CD4-positive, alpha-beta T cell treated with Interleukin-15 for 4 hours (primary cell): ENCODE measurements at places on chromosomes 5 and 9.
A peak's percentile ranks its signal among the peaks of the same experiment; 100 is the strongest.

DNA sequence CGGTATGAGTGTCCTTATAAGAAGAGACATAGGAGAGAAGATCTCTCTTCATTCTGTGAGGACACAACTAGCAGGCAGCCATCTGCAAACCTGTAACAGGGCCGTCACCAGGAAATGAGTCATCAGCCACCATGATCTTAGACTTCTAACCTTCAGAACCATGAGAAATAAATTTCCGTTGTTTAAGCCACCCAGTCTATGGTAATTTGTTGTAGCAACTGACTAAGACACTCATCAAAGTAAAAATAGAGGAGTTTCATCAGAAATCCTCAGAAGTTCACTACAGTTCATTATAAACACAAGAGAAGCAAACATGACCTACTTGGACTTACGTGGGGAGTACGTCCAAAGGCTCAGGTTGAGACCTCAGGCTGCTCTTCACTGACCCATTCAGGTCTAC lies 357.7 kb downstream of the SEMA5A start:
- DNase-seq, result no peak

- DNase-seq, result no peak
Measured at GRCh38 chr9:19754921-19755320, 33.9 kb downstream of the SLC24A2 start.

- DNase-seq, result no peak
Measured at GRCh38 chr9:108588246-108588645, 267.5 kb downstream of the ACTL7B start.

- no peak for DNase-seq
Measured at GRCh38 chr5:73126381-73126780, 6.0 kb downstream of the TMEM171 start.

- no peak for DNase-seq
Measured at GRCh38 chr9:136695955-136696354, 8.7 kb upstream of the AGPAT2 start.

- no peak for DNase-seq
Measured at GRCh38 chr5:89535411-89535810, 652.4 kb upstream of the MEF2C start.

- DNase-seq, result no peak
Measured at GRCh38 chr9:8605096-8605495, 805.5 kb upstream of the DMAC1 start.

DNA sequence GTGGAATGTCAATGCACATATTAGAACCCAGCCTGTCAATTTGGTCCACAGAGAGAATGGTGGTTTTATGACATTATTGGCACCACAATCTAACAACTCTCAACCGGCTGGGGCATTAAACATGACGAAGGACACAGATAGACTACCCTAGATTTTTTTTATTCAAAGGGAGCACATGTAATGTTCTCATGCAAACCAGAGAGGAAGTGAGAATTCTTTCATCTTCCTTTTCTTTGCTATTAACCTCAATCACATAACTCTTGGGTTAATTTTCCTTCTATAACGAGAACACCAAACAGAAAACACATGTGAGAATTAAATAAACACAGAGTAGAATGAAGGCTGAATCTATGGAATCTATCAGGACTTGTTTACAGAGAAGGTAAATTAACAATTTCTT lies 94.9 kb upstream of the TNC start:
- no peak for DNase-seq

DNA sequence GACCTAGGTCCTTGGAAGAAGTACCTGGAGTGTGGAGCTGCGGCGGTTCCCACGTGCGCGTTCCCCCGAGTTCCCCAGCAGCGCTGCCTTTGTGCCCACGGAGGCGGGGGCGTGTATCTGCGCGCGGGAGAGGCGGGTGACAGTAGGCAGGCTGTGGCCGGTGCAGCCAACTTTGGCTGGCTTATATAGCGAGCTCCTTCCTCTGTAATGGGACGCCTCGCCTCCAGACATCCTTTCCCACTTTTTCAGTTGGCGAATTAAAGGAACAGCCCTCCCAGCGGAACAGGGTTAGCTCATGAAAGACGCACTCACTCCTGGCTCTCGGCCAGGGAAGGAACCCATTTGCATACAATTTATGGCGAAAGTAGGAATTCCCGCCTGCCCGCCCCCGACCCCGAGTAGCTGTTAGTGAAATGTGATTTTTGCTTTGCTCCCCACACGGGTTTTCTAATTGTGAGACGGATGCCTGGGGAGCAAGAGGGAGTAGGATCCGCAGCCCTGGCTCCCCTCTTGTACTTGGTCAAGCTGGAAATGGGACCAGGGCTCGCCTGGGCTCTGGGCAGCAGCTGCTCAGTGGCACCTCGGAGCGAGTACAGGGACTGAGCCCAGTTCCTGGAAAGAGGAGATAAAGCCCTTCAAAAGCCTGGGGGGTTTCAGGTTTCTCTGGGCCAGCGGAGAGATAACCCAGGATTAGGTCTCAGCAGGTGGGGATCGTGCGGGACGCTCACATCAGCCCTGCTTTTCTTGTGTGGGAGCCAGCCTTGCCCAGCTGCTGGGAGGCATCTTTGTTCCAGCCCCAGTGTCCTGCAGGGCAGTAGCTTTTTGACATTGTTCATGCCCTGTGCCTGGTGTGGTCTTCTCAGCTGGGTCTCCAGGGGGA lies at the start of gene TNC:
TNC (minus strand) TSS at position 159 of the 880 bp plus-strand sequence. CDS start 27,139 bp downstream, outside the sequence.
- no peak for DNase-seq

DNA sequence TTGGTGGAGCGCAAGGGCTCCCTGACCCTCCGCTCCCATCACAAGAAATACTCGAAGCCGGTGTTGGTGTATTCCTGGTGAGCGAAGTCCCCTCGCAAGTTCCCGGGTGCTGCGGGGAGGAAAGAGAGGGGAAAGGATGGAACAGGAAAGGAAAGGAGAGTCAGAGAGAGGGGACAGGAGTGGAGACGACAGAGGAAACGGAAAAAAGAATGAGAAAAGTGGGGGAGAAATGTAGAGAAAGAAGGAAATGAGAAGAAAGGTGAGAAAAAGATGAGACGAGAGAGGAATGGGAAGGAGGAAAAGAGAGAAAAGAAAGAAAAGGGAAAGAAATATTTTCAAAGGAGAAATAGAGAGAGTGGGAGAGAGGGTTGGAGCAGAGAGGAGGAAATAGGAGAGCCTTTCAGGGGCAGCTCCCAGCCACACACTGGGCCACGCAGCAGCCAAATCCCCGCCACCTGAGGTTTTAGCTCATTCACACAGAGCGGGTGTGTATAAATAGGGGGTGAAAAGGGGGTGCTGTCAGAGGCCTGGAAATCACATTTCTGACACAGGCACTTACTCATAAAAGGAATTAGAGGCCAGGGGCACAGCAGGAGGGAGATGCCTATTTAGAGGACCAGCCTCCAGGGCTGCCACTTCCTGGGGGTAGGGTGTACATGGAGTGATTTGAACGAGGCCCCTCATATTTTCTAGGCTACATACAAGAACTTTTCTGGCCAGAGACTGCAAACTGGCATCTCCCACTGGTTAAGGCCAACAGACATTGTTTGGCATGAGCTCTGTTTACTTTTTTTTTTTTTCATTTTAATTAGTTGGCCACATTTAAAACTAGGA lies 555 bp downstream of the CFAP95 start:
- DNase-seq, result no peak

- DNase-seq, result no peak
Measured at GRCh38 chr5:14366763-14367162, 214.8 kb upstream of the OTULINL start.

- no peak for DNase-seq
Measured at GRCh38 chr5:9789777-9790176, 159.6 kb upstream of the TAS2R1 start.

DNA sequence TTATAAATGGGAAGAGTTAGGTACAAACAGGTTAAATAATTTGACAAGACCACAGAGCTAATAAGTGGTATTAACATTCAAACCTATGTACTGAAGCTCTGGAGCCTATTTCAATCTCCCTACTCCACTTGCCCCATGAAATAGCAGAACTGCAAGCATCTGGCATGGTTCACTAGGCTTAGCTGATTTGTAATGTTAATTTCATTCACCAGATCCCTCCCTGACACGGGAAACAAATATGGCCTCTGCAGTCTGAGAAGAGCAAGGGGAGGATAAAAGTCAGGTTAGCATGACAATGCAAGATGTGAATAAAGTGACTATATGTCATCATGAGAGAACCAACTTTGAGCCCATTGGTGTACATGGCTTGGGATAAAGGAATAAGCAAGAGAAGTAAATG lies 428.8 kb downstream of the BRINP1 start:
- DNase-seq, result no peak

- no peak for DNase-seq
Measured at GRCh38 chr5:127580731-127581130, 63.3 kb downstream of the PRRC1 start.

DNA sequence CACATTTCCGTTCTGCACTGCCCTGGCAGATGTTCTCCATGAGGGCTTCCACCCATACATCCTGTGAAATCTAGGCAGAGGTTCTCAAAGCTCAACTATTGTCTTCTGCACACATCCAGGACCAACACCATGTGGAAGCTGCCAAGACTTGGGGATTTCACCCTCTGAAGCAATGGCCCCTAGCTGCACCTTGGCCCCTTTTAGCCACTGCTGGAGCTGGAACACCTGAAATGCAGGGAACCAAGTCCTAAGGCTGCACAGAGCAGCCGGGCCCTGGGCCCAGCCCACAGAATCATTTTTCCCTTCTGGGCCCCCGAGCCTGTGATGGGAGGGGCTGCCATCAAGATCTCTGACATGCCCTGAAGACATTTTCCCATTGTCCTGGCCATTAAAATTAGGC lies 228.7 kb downstream of the ANXA1 start:
- DNase-seq, result no peak

- DNase-seq, result no peak
Measured at GRCh38 chr5:102638912-102639652, 116.0 kb upstream of the PAM start.

- no peak for DNase-seq
Measured at GRCh38 chr9:126155756-126156664, 170.6 kb upstream of the MVB12B start.

DNA sequence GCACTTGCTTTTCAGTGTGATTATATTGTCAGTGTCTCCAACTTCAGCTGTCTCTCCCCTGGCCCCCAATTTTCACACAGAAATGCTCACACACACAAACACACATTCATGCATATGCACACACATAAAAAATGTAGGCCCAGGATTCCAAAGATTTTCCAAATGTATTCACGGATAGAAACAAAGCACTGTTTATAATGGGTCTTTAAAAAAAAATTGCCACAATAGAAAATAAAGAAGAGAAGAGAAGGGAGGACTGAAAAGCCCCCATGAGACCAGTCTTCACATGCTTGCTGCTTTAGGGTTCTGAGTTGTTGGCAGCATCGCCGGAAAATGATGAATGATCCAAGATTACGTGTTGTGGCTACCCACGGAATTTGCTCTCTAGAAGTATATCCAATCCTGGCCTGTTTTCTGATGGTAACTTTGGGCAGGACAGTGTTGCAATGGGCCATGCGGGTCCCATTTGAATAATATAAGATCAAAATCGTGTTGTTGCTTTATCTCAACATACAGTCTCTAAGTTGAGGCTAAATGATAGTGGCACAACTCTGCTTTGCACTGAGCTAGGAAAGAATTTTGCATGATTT lies 36.2 kb upstream of the ACO1 start:
- no peak for DNase-seq

- DNase-seq, result no peak
Measured at GRCh38 chr5:163585206-163585605, 79.8 kb downstream of the MAT2B start.

GRCh38 chr9:137757139-137757538 lies 120.4 kb upstream of the CACNA1B start:
- DNase-seq, result no peak

DNA sequence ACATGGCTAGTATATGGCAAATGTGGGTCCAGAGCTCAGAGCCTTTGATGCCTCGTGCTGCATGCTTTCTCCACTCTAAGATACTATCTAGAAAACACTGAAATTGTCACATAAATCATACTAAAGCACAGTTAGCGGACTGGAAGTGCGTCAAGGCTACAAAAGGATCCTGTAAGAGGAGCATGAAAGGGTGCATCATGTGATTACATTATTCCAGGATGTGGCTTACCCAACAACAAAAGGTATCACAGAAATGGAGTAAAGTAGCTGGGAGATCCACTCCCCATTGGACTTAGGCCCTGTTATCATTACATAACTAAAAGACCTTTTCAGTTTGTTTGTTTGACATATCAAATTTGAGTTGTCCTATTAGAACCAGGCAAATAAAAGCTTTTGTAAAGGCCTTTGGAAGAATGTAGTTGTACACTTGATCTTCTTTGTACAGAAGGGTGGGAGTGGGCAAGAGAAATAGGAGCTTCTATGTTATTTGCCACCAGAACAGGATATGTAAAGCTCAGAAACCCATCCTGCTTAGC lies 6.9 kb downstream of the SLC31A1 start:
- no peak for DNase-seq

DNA sequence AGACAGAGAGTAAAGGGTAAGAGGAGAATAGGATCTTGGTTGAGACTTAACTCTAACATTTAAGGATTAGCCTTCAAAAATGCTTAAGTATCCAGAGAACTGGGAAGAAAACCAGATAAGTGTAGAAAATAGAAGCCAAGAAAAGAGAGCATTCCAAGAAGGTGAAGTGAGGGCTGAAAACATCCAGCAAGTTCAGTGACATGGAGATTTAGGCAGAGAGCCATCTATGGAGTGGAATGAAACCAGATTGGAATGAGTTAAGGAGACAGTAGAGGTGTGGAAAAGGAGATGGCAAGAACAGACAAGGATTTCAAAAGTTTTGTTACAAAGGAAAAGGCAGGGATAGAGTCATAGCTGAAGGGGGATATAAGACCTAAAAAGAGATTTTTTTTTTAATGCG lies 188.1 kb downstream of the TRPM3 start:
- no peak for DNase-seq

- DNase-seq, result no peak
Measured at GRCh38 chr9:99411068-99411467, 189.0 kb downstream of the SEC61B start.

DNA sequence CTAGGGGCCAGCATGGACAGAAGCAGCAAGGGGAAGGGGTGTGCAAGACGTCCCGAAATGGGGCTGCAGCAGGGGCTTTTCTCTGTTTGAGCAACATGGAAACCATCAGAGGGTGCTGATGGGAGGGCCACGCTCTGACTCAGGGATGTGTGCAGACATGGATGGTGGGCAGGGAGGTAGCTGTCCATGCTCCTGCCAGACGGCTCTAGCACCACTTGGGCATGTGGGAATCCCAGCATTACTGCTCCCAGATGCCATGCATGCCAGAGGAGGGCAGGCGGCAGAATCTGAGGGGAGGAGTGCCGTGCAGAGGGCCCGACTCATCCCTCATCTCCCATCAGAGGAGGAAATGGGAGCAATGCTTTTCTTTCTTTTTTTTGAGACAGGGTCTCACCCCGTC lies 45.6 kb upstream of the SLC25A51 start:
- DNase-seq, result no peak

DNA sequence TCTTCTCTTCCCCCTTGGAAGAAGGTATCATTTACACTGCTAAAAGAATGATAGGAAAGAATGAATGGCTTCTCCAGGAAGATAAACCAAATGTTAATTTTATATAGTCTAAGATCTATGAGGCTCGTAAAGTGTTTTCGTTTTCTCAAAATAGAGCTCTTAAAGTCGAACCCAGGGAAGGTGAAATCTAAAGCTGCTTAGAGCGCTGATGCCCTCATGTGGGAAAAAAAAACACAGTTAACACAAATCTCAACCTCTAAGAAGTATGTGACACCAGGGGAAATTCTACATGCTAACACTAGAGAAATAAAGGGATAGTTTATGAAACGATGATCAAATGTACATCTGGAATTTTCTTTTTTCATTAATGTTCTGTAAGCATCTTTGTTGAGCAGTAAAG lies 257.9 kb downstream of the RASEF start:
- DNase-seq, result no peak

- DNase-seq, result no peak
Measured at GRCh38 chr5:146458894-146459293, 11.8 kb downstream of the TCERG1 start.

GRCh38 chr9:109110329-109111021 lies 9.3 kb downstream of the TMEM245 start:
- DNase-seq, result peak; percentile 56

- DNase-seq, result no peak
Measured at GRCh38 chr5:167352801-167353200, 938.6 kb upstream of the WWC1 start.
